ENCODE measurements at places on chromosomes 16 and 17. TPM values are rescaled to one million over a fixed set of nuclear protein-coding genes. Genes with fewer than 3 reads are reported as not detected.

DNA sequence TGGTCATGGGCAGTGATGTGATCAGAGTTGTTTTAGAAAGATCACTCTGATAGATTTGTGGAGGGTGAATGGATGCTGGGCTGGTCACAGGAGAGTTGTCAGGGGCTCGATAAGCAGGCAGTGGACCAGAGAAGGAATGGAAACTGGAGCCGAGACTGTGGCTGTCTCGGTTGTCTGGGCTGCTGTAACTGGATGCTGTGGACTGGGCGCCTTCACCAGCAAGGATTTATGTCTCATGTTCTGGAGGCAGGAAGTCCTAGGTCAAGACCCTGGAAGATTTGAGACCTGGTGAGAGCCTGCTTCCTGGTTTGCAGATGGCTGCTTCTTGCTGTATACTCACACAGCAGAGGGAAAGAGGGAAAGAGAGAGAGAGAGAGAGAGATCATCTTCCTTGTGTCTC is 203.6 kb downstream of the HS3ST4 start:
- no peak for DNase-seq

GRCh38 chr17:34763728-34764665 is 184.6 kb downstream of the TMEM132E start:
- no peak for DNase-seq

- no peak for DNase-seq
These were observed 32.9 kb downstream of the SNX29 start for GRCh38 chr16:12009462-12009861.

- no peak for DNase-seq
These were observed 21.7 kb downstream of the ATP6V0D1 start for GRCh38 chr16:67459066-67459860.

The SLC25A10 gene
- total RNA-seq = 22.0 TPM
